Fibroblast of gingiva (primary cell): ENCODE measurements at places on chromosomes 12 and 14.

DNA sequence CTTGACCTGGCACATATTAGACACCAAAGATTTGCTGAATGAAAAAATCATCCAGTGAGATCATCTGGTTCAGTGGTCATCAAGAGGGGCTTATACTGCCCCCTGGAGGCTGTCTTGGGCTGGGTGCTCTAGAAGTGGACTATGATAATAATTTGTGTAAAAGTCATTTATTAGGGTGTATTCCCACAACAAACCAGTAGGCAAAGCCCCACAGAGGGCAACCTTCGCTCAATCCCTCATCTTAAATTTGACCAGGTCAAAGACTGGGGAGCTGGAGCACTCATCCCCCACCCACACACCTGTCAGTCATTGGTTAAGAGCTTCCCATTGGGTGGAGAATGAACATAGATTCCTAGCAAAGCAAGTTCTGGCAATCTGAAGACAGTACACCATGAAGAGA is 20.0 kb upstream of the FICD start:
- DNase-seq = no peak

- no peak for DNase-seq
These were observed 648.3 kb upstream of the MDGA2 start for GRCh38 chr14:48323665-48324064.

DNA sequence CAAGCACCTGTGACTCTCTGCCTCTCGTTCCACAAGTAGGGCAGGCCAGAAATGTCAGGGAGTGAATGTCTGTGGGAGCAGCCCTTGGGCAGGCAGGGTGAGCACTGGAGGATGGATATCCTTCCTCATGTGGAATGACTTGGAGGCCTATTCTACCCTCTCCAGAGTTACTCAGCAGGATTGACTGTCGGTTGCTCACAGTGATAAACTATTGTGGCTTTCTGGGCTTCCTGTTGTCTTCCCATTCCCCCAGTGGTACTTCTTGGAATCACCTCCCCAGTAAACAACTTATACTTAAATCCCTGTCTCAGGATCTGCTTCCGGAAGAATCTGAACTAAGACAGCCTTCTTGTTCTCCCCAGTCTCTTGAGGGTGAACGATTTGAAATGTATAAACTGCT is 79.6 kb upstream of the MANSC4 start:
- no peak for DNase-seq

GRCh38 chr12:92471551-92471950 is 231.2 kb upstream of the PLEKHG7 start:
- no peak for DNase-seq

GRCh38 chr12:118361889-118362288 is 10.8 kb downstream of the TAOK3 start:
- DNase-seq = no peak

- no peak for DNase-seq
These were observed 88.0 kb downstream of the PCNX1 start for GRCh38 chr14:70995211-70995610.

GRCh38 chr12:23887055-23887835 is 62.2 kb downstream of the SOX5 start:
- DNase-seq = no peak

GRCh38 chr12:87943023-87943422 is 86.2 kb downstream of the C12orf50 start:
- DNase-seq = no peak
